Stimulated activated CD4-positive, alpha-beta T cell treated with anti-CD3 and anti-CD28 coated beads, Interleukin-2, amount 100 ng/mL, for 48 hours (primary cell): ENCODE measurements at places on chromosomes 13 and 19.
A peak's percentile ranks its signal among the peaks of the same experiment; 100 is the strongest.

DNA sequence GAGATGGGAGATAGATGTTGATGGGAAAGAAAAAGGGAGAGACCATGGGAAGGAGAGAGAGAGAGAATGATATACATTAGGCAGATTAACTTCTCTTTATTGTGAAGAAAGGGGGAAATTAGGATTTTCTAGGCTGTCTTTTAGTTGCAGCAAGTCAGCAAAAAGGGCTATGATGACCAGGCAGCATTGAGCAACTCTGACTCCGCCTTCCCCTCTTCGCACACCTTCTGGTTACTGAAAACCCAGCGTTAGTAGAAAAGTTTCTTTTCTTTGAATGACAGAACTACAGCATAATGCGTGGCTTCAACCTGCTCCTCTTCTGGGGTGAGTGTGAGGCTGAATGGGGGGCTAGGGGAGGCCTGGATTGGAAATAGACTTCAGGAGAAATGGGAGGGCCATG is at the start of gene ADGRE1:
Gene ADGRE1 (plus strand): TSS at position 264 of the 400 bp plus-strand sequence. CDS start 30 bp downstream, at position 294.
- no peak for DNase-seq

DNA sequence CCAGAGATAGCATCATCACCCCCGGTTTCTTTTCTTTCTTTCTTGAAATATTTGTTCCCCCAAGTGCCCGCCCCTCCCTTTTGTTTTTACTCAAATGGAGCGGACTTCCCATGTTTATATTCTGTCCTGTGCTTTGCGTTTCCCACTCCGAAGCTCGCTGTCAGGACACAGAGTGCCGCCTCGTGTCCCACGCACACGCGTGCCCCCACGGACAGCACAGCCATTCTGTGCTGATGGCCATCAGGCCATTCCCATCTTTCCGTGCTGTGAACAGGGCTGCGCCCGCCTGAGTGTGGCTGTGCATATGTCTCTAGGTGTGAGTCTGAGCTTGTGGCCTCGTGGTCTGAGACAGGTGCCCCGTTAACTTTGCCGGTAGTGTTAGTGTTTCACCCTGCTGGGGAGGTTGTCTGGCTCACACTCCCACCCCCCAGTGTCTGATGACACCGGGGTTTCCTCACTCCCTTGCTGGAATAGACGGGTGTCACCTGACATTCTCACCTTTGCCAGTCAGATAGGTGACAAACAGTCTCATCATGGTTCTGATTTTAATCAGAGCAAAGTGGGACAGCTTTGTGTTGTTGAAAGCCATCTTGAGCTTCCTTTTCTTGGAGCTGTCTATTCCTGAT is 6.9 kb downstream of the PAK4 start:
- DNase-seq: no peak

GRCh38 chr13:107846642-107847041 is 368.7 kb downstream of the LIG4 start:
- no peak for DNase-seq

- DNase-seq: no peak
Observed at GRCh38 chr19:51676566-51677083, 16.5 kb upstream of the SPACA6 start.

DNA sequence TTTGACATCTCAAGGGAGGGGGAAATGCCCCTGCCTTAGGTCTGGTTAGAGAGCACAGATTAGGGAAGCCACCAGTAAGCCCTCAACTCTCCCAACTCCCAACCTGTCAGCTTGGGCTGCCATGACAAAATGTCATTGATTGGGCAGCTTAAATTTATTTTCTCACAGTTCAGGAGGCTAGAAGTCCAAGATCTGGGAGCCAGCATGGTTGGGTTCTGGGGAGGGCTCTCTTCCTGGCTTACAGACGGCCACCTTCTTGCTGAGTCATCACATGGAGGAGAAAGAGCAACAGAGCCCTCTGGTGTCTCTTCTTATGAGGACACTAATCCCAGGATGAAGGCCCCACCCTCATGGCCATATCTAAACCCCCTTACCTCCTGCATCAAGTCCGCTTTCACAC is 24.2 kb downstream of the C19orf12 start:
- peak; percentile 51 for DNase-seq

DNA sequence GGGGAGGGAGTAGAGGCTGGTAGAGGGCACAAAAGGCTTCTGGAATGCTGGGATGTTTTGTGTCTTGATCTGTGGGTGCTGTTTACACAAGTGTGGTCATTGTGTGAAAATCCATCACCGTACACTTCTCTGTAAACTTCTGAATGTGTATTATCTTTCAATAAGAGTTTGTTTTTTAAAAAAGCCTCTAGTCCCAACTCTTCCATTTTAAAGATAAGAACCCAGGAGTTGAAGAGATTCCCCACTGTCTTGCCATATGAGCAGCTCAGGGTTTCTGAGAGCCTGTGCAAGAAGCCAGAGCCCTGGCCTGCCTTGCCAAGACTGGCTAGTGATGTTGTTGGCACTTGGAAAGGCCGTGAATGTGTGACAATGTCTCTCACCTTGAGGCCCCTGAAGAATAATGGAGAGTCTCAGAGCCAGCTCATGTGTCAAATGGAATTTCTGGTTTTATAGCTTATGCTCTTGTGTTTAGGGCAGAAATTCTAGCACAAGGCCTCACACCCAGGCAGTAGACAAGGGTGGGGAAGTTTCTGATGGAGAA is 57.5 kb upstream of the NPAS1 start:
- no peak for DNase-seq
